ENCODE measurements at places on chromosomes 11 and 22.
A peak's percentile ranks its signal among the peaks of the same experiment; 100 is the strongest.

GRCh38 chr11:46701078-46701654 is 335 bp downstream of the ZNF408 start:
- no peak for DNase-seq

GRCh38 chr11:63022441-63022840 is 6.8 kb upstream of the SLC22A8 start:
- DNase-seq, result no peak

- peak; percentile 48 for DNase-seq
These were observed 16.3 kb downstream of the OR2AG2 start for GRCh38 chr11:6755303-6755952.

- DNase-seq, result no peak
These were observed 101.4 kb downstream of the ZBTB16 start for GRCh38 chr11:114160894-114161293.

- no peak for DNase-seq
These were observed 13.7 kb downstream of the PEX26 start for GRCh38 chr22:18091478-18091877.

- DNase-seq, result peak; percentile 65
These were observed 680.9 kb upstream of the ANO5 start for GRCh38 chr11:21511835-21512440.

GRCh38 chr11:1292644-1293618 is 16.5 kb downstream of the TOLLIP start:
- no peak for DNase-seq

DNA sequence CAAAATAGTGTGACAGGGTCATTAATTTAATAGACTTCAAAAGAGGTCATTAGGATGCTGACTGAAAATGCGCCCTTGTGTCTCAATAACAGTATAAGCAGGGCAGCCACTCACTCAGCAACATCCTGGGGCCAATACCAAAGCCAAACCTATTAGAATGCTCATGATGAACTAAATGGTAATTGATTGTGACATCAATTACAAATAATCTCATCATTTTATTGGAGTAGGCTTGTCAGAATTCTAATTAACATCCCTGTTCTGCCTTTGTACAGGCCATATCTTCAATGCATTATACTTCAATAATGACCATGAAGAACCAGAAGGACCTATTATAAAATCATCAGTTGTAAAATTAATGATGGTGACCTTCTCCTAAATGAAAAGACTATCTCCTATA is 64.2 kb downstream of the DNAJC24 start:
- no peak for DNase-seq

DNA sequence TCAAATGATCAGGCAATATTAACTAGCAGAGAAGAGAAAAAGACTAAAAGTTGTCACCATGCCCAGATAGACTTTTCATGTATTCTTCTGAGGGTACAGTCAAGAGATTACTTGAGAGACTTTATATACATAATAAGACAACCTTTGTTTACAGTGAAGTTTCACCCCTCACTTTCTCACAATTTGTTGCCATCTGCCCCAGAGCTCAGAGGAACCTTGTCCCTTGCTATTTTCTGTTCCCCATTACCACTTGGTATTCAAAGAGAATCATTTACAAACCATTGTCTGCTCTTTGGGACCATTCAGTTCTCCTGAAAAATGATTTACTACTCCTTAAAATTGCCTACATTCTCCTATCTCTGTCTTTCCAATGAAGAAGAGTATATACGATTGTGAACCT is 544.6 kb downstream of the CNTN5 start:
- DNase-seq, result no peak

- DNase-seq, result no peak
These were observed 69.1 kb downstream of the LDLRAD3 start for GRCh38 chr11:36012979-36013378.

DNA sequence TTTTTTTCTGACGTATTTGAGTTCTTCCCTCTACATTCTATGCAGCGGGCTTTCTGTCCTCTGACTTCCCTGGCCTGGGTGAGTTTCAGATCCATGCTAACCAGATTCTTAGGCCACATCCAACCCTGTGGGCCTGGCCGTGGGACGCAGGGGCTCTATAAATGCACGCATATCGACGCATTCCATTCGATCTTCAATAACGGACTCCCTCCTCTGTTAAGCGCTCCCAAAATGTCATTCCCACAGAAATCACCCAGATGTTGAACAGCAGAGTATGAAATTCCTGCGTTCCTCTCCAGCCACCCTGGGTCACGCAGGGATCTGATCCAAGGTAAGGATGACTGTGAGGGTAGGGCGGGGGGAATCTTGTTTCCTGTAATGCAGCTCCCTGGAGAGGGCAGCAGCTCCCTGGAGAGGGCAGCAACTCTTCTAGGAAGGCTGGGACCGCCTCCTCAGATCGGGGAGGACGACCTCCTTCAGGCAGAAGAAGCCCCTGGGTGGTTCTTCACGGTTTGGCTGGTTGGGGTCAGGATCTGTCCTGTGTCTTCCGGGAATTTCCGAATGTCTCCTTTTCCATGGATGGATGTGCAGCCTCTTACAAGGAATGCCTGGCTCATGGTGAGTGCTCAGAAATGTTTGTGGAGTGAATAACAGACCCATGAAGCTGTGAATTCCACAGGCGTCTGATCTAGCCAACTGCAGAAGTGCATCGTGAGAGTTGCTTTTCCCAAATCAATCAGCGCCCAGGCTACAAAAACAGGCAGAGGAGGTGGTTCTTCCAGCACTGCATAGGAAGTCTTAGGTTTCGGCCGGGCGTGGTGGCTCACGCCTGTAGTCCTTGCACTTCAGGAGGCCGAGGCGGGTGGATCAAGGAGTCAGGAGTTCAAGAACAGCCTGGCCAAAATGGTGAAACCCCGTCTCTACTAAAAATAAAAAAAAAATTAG is 12.2 kb downstream of the MRGPRD start:
- no peak for DNase-seq

- no peak for DNase-seq
These were observed 17.6 kb downstream of the CHST1 start for GRCh38 chr11:45647786-45648185.

DNA sequence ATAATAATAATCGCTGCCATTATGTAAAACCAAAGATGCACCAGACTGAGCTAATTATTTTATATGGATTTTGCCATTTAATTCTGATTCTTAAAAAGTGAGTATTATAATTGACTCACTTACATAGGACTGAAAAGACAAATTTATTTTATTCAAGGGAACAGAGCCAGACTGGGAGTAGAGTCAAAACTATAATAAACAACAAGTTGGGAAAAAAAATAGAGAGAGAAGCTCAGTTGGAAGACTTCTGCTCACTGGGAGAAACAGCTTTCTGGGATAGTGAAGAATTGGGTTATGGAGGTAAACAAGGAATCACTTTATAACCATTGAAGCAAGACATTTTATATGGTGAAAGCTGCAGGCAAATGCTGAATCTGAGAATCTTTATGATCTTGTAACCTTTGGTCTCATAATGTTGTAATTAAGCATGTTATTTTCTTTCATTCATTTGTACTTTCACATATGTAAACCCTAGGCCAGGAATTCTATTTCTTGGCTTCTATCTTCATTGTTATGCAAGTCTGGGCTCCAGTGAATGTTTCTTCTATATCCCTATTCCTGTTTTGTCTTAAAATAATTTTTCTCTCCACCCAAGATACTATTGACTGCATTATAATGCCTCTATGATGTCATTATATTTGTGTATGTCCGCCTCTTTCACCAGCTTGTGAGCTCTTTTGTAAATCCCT is 725.3 kb upstream of the CCDC179 start:
- DNase-seq, result no peak

DNA sequence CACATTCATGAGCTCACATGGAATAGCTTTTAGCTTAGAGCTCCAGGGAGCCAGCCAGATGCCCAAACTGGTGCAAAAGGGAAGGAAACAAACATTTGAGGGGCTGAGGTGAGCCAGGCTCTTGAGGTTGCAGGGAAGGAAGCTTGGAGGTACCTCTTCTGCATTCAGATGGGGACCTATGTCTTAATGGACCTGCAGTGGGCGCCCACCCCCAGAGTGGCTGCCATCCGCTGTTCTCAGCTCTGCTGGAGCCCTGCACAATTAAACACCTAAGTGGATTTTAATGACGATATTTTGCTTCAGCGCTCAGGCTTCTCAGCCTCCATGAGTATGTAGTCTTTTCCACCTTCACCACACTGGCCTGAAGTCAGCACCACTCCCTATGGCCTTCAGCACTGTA is 100.8 kb downstream of the LDLRAD3 start:
- no peak for DNase-seq

GRCh38 chr11:33634291-33634834 is 66.3 kb downstream of the C11orf91 start:
- DNase-seq, result no peak

DNA sequence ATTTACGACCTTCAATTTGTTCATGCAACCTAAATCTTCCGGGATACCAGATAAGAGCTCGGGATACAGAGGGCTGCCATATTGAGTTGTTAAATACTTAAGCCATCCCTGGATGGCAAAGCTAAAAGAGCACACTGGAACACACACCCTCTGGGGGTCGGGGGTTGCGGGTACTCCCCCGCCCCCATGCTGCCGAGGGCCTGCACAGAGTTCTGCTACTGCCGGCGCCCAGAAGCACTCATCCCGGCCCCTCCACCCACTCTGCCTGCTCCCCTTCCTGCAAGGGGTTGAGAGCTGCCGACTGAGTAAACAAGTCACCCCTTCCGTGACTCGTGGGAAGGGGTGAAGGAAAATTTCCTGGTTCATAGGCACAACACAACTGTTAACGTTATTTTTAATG is 9.3 kb upstream of the MMP13 start:
- no peak for DNase-seq

DNA sequence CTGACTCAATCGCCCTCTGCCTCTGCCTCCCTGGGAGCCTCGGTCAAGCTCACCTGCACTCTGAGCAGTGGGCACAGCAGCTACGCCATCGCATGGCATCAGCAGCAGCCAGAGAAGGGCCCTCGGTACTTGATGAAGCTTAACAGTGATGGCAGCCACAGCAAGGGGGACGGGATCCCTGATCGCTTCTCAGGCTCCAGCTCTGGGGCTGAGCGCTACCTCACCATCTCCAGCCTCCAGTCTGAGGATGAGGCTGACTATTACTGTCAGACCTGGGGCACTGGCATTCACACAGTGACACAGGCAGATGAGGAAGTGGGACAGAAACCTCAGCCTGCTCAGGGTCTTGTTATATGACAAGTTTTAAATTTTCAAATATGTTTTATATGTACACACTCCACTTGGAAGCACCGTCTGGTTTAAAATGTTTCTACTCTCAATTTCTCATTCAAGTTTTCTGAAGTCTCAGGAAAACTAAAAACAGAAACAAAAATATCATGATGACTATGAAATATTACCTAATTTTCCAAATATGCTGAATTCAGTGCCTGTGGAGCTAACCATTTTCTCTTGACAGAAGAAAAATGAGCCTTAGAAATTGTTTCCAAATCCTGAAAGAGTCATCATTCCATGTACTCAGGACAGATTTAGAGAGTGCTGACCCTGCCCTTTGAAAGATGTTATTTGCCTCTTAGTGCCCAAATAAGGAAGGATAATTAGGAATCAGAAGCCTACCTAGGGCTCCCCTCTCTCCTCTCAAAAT is 48.8 kb upstream of the TOP3B start:
- no peak for DNase-seq

DNA sequence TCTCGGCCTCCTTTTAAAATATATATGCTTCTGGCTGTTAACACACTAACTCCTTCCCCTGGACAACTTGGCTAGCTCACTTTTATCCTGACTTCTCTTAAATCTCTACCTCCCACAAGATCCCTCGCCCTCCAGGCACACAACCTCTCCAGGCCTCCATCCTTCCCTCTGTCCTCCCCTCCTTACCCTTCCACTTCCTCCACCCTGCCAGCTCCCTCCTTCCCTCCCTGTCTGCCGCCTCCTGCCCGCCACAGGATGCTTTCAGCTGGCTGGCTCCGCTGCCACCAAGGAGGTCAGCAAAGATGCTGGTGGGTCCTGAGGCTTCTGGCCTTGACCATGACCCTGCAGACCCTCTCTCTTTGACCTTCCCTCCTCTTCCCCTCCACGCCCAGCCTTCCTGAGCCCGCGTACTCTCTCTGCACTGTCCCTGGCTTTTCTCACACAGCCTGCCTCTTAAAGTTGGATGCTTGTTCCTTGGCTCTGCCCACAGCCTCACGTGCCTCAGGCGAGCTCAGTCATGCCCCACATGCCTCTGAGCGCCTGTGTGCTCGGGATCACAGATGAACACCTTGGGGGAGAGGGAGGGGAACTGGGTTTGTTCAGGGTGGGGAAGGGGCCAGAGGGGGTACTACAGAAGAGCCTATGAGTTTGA is 6.7 kb downstream of the NFAM1 start:
- no peak for DNase-seq

GRCh38 chr11:95371153-95371552 is 140.2 kb upstream of the SESN3 start:
- peak; percentile 50 for DNase-seq

DNA sequence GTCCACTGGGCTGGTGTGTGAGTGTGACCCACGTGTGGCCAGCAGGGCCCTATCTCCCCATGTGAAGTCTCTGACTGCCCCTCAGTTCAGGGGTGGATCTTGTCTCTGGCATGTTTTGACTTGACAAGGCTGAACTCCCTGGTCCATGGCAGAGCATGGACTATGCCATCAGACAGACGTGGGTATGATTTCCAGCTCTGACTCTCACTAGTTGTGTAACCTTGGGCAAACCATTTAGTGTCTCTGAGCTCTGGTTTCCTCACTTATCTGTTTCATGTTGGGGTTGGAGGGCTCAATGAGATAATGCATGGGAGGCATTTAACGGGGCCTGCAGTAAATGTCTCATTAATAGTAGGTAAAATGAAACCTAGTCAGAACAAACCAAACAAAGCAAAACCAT is 254.5 kb upstream of the NARS2 start:
- DNase-seq, result no peak

GRCh38 chr11:118411530-118411929 is 10.1 kb downstream of the ATP5MG start:
- DNase-seq, result no peak

DNA sequence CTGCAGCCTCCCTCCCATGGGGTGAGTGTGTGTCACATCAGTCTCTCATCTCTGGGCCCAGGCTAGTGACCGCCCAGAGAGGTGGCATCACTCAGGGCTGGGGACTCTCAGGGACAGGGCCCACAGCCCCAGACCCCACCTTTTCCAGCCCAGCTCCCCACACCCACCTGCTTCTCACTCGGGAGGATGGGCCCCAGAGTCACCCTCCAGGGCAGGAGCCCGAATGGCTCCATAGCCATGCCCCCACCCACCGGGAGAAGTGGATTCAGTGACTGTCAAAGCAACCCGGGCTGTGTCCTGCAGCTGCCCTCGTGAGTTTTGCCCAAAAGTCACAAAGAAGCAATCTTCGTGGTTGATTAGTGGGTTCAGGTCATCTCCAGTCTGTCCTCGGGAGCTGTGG is 26.0 kb downstream of the PARVG start:
- no peak for DNase-seq

GRCh38 chr11:47564933-47565339 is 463 bp upstream of the PTPMT1 start:
- no peak for DNase-seq

DNA sequence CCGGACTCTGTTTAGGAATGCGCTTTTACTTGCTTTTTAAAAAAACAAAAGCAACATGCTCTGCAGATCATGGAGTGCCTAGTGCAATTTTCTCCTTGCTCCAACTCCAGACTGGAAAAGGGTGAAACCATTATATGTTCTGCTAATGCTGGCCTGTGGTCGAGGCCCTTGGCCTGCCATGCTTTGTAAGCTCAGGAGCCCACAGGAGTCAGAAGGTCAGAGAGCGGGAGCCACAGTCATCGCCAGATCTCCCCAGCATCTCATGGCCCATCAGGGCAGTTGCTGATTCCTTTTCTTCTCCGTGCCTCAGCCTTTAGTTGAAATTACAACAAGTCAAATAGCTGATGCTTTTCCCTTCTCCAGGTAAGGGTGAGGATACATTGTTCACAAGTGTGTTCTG is 80.3 kb downstream of the DDIAS start:
- no peak for DNase-seq

Data from KBM-7 (cell line).